ENCODE measurements at places on chromosomes 12 and 14.
A peak's percentile ranks its signal among the peaks of the same experiment; 100 is the strongest.

GRCh38 chr12:54175200-54175963, 13.4 kb downstream of the SMUG1 start:
- DNase-seq = no peak

DNA sequence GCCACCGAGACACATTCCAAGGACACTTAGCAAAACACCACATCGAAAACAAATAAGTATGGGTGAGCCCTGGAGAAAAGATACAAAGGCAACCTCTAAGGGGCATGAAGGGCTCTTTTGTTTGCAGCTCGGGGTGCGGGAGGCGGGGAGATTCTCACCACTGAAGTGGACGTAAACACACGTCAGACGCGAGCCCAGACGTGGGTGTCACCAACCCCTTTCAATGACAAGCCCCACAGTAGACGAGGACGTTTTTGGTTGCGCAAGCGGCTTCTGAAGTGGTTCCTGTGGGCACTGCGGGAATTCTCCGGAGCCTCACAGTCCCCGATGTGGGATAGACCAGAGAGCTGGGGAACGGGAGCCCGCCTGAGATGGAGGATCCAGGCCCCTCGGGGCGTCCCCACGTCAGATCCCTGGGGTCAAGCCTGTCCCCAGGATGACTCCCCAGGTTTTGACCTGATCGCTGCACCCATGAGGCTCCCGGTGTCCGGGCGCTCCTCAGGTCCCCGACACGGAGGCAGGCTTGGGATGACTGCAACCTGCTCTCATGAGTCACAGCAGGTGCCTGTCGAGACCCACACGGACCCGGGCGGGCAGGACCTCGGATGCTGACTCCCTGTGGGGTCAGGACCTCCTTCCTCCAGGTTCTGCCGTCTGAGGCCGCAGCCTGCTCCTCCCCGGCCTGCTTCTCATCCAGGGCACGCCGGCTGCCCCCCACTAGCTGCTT, 20.3 kb upstream of the ADGRD1 start:
- no peak for DNase-seq

GRCh38 chr12:124756166-124756565, 107.5 kb downstream of the SCARB1 start:
- DNase-seq = no peak

GRCh38 chr12:65307169-65307501, 28.7 kb downstream of the MSRB3 start:
- DNase-seq = no peak

- no peak for DNase-seq
Observed at GRCh38 chr14:102878174-102878969, 44.1 kb upstream of the AMN start.

DNA sequence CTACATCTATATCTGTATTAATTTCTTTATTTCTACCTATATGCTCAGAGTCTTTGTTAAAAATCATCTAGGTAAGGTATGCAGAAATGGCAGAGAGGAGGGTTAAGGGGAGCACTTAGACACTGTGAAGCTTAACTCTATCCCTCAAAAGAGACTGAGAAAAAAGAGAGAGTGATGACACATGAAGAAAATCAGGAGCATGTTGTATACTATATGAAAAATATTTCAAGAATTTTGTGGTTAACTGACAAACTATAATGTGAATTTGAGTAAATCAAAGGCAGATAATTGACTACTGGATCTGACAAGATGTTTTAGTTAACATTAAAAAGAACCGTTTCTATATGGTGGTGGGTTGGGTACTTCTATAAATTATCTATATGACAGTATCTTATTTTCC, 1814.2 kb upstream of the SEL1L start:
- DNase-seq = no peak

GRCh38 chr14:81179631-81180030, 41.1 kb downstream of the GTF2A1 start:
- DNase-seq = no peak

DNA sequence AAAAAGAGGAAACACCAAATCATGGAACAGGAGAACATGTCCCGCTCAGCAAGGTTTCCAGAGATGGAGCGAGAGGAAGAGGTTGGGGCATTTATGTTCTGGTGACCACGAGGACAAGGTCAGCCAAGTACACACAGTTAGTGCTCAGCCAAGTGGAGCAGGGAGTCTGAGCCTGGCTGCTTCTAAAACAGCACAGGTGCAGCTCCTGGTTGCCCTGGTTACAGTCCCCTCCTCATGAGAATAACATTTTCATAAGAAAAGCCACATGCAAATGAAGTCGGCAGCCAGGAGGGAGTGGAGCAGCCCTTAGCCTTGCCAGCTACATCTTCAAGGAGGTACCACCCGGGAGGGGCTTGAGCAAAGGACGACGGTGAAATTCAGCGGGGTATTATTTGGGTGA, 81.8 kb downstream of the NOS1 start:
- DNase-seq = no peak

GRCh38 chr14:43539210-43539609, 967.9 kb downstream of the FSCB start:
- DNase-seq = peak; percentile 44

- peak; percentile 58 for DNase-seq
Observed at GRCh38 chr12:26028953-26029735, 70.7 kb downstream of the RASSF8 start.

DNA sequence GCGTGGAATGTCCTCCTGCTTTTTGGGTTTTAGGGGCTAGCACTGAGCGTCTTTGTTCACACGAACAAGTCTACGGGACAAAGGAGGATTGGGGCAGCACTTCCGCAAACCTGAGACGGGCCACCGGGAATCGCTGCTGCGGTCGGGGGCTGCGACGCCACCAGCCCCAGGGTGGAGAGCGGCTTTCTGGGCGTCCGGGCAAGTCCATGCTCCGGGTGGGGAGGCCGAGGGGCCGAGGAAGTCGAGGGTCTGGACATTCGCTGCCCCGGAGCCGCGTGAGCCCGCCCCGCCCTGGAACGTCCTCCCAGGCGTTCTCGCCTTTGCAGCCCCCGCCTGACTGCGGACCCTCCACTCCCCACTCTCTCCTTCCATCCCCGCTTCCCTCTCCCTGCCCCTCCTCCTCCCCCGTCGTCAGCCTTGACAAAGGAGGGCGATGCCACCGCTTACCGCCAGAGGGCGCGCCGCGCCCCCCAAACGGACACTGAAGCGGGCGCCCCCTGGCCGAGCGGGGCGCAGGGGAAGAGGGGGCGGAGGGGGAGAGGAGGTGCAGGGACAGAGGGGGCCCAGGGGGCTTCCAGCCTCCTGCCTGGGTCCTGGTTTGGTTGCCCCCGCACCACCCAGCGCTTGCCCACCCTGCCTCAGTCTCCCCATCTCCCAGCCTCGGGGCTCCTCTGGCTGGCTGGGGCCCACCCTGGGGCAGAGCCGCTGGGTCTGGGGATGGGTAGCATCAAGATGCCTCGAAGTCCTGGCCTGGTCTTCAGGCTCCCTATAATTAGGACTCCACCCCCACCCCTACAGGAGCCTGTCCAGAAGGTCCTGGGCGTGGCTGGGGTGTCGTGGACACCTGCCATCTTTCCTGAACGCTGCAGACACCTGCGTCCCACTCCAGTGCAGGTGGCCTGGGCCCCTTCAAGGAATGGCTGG, 39.1 kb upstream of the INF2 start:
- DNase-seq = peak; percentile 60

DNA sequence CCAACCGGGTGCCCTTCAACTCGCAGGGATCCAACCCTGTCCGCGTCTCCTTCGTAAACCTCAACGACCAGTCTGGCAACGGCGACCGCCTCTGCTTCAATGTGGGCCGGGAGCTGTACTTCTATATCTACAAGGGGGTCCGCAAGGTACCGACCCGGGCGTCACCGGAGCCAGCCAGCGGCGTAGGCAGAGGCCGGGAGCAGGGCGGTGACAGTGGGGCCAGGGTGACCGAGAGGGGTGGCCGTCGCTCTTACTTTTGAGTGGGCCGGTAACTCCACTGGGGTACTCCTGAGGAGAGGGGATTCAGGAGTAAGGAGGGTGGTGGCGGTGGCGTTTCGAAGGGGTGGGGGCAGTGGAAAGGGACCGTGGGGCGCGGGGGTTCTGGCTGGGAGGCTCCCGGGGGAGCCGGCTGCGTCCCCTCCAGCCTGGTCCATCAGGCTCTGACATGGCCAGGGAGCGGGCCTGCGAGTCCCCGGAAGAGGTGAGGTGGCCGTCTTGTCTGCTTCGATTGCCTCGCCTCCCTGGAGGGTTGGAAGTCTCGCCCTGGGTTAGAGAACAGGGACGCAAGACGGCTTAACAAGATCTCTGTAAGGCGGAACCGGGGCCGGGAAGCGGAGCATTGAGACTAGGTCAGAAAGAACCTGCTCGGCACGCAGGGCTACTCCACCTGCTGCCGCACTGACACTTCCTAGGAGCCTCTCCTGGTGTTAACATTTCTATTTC, 491 bp downstream of the WDR20 start:
- no peak for DNase-seq

DNA sequence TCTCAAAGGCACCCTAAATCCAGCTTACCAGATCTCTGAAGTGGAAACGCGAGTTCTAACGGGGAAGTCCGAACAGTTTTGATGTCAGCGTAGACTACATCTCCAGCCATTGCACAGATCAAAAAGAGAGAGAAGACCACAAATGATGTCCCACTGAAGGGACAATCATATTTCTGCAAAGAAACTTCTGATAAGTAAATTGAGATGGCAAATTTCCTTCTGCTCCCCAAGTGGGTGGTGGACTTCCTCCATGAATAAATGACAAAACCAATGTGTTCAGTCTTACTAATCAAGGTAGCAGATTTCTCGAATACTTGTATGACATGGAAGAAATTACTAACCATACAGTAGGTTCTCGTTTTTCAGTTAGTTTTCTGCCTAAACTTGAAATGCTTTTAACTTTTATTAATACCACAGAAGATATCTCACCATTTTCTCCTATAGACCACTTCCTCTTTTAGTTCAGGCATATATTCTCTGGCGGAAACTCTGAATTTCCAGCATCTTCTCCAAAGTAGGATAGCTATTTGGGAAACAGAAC, at the start of gene CLECL1:
Gene CLECL1, minus strand, starts transcription at position 177 of the 541 bp plus-strand sequence.
- no peak for DNase-seq

- DNase-seq = no peak
Observed at GRCh38 chr14:65103150-65103760, 938 bp upstream of the MAX start.

DNA sequence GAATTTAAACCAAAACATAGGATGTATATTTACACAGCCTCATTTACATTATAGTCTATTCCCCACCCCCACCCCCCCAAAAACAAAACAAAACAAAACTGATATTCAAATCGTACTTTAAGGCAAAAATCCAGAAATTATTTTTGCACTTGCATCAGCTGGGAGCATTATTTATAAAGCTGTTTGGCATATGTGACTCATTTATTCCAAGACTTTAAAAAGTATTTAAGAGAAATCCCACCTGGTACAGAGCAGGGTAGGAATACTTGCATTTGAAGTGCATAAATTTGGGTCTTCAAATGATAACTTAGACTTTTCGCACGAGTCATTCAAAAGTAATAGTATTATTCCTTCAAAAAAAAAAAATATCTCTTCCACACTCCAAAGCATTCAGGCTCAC, 1.1 kb downstream of the KLHL28 start:
- no peak for DNase-seq

DNA sequence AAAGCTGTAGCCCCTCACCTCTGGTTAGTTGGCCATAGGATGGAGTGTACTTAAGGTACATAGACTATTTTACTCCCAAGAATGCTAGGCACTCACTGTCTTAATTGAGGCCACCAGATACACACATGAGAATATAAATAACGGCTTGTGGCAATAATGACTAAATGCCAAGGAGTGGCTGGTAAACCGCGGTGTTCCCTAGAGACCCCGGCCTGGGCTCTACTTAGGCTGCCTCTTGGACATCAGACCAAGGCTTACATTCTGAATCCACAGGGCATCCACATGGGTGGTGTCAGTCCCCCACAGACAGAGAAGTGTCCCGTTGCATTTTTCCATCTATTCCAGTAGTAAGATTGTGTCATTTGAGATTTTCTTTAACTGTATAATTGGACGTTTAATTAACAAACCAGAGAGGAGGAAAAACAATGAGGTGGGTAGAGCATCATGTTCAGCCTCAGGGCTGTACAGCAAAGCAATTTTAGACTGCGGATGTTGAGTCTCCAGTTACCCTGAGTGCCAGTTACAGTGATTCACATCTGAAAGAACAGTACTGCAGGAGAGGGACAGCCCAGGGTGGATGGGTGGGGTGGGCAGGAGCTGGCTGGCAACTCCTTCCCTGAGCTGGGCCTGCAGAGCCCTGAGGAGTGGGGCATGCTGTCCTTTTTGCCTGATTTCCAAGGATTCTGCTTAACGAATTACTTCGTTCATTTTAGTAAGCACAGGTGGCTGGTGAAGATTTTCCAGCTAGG, 20.5 kb downstream of the CKB start:
- no peak for DNase-seq

DNA sequence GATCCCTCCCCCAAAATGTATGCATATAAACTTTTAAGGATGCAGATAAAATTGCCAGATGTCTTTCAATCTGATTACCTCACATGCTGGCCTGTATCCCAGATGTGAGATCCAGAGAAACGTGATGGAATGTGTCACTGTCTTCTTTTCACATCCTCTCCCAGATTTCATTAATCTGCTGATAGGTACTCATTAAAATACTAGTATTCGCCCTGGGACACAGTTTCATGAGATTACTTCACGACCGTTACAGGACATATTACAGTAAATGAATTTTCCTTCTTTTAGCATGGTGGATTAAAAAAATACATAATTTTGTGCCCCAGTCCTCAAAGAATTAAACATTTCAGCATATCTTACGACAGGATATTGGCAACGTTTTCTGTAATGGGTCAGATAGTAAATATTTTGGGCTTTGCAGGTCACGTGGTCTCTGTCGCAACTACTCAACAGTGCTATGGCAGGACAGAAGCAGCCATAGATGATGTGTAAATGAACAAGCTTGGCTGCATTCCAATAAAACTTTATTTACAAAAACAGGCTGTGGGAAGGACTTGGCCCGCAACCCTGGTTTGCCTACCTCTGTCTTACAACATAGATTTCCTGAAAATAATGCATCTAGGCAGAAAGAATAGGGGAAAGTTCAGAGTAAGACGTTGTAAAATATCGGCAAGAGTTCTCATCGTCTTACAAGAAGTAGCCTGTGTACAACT, 156.0 kb upstream of the DIO3 start:
- no peak for DNase-seq

- DNase-seq = no peak
Observed at GRCh38 chr12:69265205-69265604, 25.8 kb downstream of the CPSF6 start.

DNA sequence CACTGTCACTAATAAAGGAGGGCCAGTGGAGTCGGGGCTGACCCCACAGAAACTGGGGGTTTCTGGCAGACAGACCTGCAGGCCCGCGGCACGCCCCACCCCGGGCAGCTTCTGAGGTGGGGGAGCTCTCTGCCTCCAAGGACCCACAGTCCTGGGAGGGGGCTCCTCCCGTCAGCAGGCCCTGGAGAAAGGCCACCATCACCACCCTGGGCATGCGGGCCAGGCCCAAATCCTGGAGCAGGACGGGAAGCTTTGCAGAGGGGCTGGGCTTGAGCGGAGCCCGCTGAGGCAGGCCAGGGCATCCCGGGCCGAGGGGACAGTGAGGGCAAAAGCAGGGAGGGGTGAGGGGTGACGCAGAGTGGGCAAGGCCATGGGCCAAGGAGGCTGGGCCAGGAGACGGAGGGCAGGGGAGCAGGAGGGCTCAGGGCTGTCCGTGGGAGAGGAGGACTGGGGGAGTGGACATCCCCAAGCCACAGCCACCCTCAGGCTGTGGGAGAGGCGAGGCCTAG, 11.1 kb upstream of the GPR132 start:
- DNase-seq = no peak
